ENCODE measurements at places on chromosomes 6 and 20.

GRCh38 chr6:134007077-134007476 lies 45.3 kb downstream of the SLC2A12 start:
- DNase-seq, result peak; percentile 96

- no peak for DNase-seq
Measured at GRCh38 chr6:163554032-163554431, 139.5 kb downstream of the QKI start.

GRCh38 chr6:116397914-116398313 lies 27.2 kb downstream of the DSE start:
- DNase-seq, result no peak

- DNase-seq, result peak; percentile 95
Measured at GRCh38 chr6:139474145-139475108, 100.0 kb upstream of the CITED2 start.

DNA sequence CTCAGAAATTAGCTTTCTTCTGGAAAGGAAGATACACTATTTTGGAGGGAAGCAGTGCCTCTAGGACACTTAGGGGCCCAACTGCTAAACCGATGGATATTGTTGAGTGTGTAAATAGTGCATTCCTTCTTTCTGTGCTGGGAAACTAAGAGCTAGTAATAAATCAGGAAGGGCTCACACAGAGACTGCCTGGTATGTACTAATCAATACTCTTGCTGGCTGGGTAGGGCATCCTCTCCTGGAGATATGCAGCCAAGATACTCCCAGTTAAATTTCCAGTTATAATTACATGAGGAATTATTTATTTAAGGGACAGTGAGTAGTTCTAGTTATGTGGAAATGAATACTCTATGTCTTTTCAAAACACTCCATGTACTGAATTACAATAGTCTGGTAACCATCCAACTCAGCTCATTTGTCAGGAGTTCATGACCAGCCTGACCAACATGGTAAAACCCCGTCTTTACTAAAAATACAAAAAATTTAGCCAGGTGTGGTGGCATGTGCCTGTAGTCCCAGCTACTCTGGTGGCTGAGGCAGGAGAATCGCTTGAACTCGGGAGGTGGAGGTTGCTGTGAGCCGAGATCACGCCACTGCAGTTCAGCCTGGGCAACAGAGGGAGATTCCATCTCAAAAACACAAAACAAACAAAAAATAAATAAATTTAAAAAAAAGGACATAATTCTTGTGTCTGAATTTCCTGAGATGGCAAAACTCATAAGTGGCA lies 100.0 kb downstream of the OR2B2 start:
- no peak for DNase-seq

- no peak for DNase-seq
Measured at GRCh38 chr6:12096342-12096741, 84.2 kb downstream of the HIVEP1 start.

- no peak for DNase-seq
Measured at GRCh38 chr6:131739136-131739535, 28.3 kb upstream of the CTAGE9 start.

- no peak for DNase-seq
Measured at GRCh38 chr6:3770023-3770720, 18.7 kb upstream of the PXDC1 start.

DNA sequence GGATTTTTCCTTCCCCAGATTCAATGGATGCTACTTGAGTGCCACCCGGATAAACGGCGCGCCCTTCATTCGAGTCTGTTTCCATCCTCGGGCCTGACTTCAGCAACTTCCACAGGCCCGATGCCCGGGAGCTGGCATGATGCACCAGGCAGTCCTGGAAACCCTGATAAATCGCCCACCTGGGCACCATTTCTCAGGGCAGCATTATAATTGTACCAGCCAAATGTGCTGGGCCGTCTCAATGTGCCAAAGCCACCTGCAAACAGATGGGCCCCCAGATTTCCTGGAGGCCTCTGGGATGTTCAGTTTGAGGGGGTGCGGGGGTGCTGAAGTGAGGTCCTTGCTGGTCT lies 65.8 kb downstream of the NOL4L start:
- no peak for DNase-seq

DNA sequence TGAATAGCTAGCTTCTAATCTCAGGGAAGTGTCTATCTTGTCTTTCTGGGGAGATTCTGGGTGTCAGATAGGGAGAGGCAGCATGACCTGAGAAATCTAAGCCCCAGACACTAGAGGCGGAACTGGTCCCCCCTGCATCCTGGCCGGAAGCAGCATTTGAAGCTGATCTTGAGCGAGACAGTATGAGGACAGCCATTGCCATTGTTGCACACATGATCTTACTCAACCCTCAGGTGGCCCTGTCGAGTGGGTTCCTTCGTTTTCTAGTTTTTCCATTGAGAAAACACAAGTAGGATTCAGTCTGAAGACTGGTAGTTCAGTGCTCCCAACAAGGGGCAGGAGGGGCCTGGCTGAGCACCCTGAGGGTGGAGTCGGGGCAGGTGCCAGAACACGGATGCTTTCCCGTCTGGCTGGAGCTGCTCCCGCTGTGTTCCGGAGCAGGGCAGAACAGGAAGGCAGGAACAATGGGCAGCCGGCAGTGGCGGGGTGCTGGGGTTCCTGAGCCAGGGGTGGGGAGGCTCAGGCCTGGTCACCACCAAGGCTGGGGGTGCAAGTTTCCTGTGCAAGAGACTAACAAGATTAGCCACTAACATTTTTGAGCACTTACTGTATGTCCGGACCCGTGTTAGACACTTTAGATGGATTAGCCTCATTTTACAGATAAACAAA lies 7.9 kb upstream of the SDCBP2 start:
- DNase-seq, result peak; percentile 30

All from NCI-H1105 treated with DMSO at 0.1 percent for 48 hours (cell line).